Naive B cell (primary cell): ENCODE measurements at places on chromosomes 16 and 17. TPM values are rescaled to one million over a fixed set of nuclear protein-coding genes. Genes with fewer than 3 reads are reported as not detected.

DNA sequence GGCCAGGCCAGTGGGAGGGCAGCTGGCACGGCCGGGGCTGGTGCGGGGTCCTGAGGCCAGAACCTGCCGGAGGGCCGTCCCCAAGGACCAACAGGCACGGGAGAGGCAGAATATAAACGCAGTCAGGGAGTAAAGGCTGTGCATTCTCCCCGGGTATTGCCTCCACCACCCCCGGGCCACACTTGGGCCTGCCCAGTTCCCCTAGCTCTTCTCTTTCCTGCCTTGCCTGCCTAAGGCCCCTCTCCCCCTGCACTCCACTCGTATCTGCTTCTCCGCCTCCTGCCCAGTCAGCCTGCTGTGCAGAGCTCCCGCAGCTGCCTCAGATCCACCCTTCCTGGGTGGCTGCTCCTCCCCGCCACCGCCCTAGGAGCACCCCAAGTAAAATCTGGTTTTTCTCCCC is 5.0 kb upstream of the RPH3AL start:
- peaks cover 5% of the 10 kb centered on the region for H3K27me3 ChIP-seq
- no peaks in the 10 kb centered on the region for H3K4me1 ChIP-seq
- no peaks in the 10 kb centered on the region for H3K36me3 ChIP-seq
- no peak for DNase-seq
- no peak overlapping the region for H3K4me3 ChIP-seq

GRCh38 chr16:25126820-25127232 is 15.3 kb downstream of the LCMT1 start:
- no peak for DNase-seq
- H3K4me1 ChIP-seq = peaks cover 23% of the 10 kb centered on the region
- H3K36me3 ChIP-seq = peaks cover 5% of the 10 kb centered on the region
- H3K4me3 ChIP-seq = no peak overlapping the region

- DNase-seq = no peak
- no peak overlapping the region for H3K4me3 ChIP-seq
- H3K36me3 ChIP-seq = no peaks in the 10 kb centered on the region
- no peak overlapping the region for H3K27ac ChIP-seq
Measured at GRCh38 chr17:78234261-78234865, 2.9 kb downstream of the TMEM235 start.

SPATA22 gene
- polyA plus RNA-seq = not detected

PDE6G gene
- polyA plus RNA-seq = 5.5 TPM

KIF19 gene
- not detected for polyA plus RNA-seq
